Gastrocnemius medialis (tissue), 4 donors: ENCODE measurements at places on chromosomes 7 and 10. TPM values are rescaled to one million over a fixed set of nuclear protein-coding genes. Genes with fewer than 3 reads are reported as not detected.

Gene OPN1SW
- total RNA-seq, result not detected

Gene ANKRD26
- total RNA-seq, result 14.7 TPM

Gene CNNM1
- not detected for total RNA-seq

Gene MNX1
- not detected for total RNA-seq

Gene BEND7
- 23.7 TPM for total RNA-seq

Gene SPDYE6
- total RNA-seq, result not detected

GRCh38 chr10:113175756-113176651 is 226.0 kb downstream of the TCF7L2 start:
- no peaks in the 10 kb centered on the region for H3K4me1 ChIP-seq
- no peak for DNase-seq
- no peaks in the 10 kb centered on the region for H3K36me3 ChIP-seq

DNA sequence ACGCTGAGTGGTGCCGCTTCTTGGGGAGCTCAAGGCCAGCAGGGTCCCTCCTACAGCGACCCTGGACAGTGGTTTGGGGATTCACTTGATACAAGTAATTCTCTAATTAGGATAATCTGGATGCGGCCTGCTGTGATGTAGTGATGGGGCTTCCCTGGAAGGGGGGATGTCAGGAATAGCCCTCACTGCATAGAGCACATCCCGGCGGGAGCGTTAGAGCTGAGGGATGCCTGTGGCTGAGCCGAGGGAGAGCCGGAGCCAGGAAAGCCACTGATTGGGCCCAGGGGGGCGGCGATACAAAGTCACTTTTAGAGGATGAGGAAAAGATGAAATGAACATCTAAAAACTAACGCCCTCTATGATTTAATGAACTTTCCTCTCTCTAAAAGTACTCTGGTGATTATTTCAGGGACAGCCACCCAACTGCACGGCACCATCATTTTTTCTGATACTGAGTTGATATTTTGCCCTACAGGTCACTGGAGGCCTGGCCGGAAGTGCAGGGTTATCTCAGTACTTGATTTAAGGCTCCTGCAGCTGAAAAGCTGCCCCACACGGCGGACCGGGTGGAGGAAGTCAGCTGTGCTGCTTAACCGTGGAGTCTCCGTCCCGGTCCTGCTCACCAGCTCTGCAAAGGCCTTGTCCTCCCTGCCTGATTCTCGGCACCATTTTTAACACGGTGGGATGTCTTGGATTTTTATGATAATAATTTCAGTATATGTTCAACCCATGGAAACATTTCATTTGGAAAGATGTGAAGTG is 518.8 kb downstream of the DNAJB6 start:
- DNase-seq, result no peak
- no peak overlapping the region for H3K27ac ChIP-seq
- no peaks in the 10 kb centered on the region for H3K27me3 ChIP-seq
- no peaks in the 10 kb centered on the region for H3K36me3 ChIP-seq
- H3K4me3 ChIP-seq, result no peak overlapping the region

DNA sequence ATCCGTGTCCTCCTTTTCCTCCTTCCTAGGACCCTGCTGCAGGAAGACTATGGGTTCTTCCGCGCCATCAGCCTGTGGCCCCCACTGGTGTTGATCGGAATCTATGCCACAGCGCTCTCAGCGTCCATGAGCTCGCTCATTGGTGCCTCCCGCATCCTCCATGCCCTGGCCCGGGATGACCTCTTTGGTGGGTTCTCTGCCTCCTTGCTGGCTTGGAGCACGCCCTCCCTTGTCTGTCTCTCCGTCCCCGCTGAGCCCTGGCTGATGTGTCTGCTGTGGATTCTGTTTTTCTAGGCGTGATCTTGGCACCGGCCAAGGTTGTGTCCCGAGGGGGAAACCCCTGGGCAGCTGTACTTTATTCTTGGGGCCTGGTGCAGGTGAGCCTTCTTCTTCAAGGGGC is 7.3 kb upstream of the TRIP6 start:
- no peak overlapping the region for H3K27ac ChIP-seq
- no peak overlapping the region for H3K4me3 ChIP-seq
- DNase-seq, result no peak
- H3K4me1 ChIP-seq, result no peaks in the 10 kb centered on the region

- no peaks in the 10 kb centered on the region for H3K36me3 ChIP-seq
- no peaks in the 10 kb centered on the region for H3K27me3 ChIP-seq
- no peak overlapping the region for H3K27ac ChIP-seq
- DNase-seq, result no peak
- H3K4me3 ChIP-seq, result no peak overlapping the region
Observed at GRCh38 chr7:150444674-150445365, 5.6 kb upstream of the GIMAP8 start.

- no peaks in the 10 kb centered on the region for H3K27me3 ChIP-seq
- H3K36me3 ChIP-seq, result no peaks in the 10 kb centered on the region
- no peaks in the 10 kb centered on the region for H3K4me1 ChIP-seq
- no peak overlapping the region for H3K4me3 ChIP-seq
- no peak overlapping the region for H3K27ac ChIP-seq
Observed at GRCh38 chr7:100003711-100004661, 11.4 kb upstream of the ZKSCAN1 start.

GRCh38 chr10:93458821-93459257 is 23.3 kb downstream of the MYOF start:
- H3K4me1 ChIP-seq, result peaks cover 9% of the 10 kb centered on the region
- H3K27me3 ChIP-seq, result no peaks in the 10 kb centered on the region
- H3K4me3 ChIP-seq, result no peak overlapping the region

GRCh38 chr7:2128601-2129322 is 104.0 kb downstream of the MAD1L1 start:
- H3K36me3 ChIP-seq, result no peaks in the 10 kb centered on the region
- no peak for DNase-seq
- H3K27me3 ChIP-seq, result no peaks in the 10 kb centered on the region
- no peak overlapping the region for H3K27ac ChIP-seq
- no peak overlapping the region for H3K4me3 ChIP-seq

GRCh38 chr10:11682851-11683250 is 59.3 kb upstream of the ECHDC3 start:
- peaks cover 7% of the 10 kb centered on the region for H3K4me1 ChIP-seq
- H3K27ac ChIP-seq, result no peak overlapping the region
- no peaks in the 10 kb centered on the region for H3K36me3 ChIP-seq
- no peak for DNase-seq
- no peak overlapping the region for H3K4me3 ChIP-seq

DNA sequence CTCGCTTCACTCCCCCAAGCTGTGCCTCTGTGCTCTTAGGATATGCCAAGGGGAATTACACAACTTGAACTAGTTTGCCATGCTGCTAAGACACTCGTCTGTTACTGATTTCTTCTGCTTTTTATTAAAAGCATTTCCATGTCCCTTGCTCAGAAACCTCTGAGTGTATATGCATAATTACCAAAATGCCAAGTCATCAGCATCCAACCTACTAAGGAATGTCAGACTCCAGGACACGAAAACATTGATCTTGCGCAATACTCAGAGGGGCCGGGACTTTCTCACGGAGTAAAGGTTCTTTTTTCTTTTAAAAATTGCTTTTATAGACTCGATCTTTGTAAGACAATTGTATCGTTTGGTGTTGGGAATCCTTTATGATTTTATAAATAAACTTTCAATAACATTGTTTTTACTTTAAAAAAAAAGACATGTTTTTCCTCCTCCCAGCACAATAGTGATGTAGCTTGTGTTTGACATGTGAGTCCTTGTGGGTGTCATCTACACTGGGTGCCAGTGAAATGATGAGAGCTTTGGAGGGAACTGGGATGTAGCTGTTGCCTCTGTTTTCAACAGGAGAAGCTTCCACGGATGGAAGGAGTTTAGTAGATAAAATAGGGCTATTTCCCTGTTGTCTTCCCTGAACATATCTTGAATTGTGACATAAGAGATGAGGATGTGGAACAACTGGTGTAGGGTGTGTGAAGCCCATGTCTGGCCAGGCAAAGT is 43.6 kb downstream of the CNNM1 start:
- no peaks in the 10 kb centered on the region for H3K4me1 ChIP-seq
- no peak for DNase-seq
- no peaks in the 10 kb centered on the region for H3K27me3 ChIP-seq
- no peak overlapping the region for H3K4me3 ChIP-seq
- no peak overlapping the region for H3K27ac ChIP-seq
- no peaks in the 10 kb centered on the region for H3K36me3 ChIP-seq

DNA sequence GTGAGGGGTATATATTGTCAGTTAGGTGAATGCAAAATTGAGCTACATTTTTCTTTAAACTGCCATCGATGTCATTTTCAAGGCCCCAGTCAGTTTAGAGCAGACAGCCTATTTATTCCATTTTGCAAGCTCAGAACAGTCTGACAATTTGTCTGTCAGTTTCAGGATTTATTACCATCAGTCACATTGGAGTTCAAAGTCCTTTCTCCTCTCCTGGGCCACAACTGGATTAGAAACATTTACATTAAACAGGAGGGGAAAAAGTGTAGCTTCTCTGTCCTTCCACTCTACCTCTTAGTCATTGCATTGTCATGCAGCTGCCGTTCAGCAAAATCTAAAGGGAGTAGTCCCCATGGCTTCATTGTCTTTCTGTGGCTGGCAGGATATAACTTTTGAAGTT is 3.5 kb upstream of the GHITM start:
- H3K4me3 ChIP-seq, result no peak overlapping the region
- H3K36me3 ChIP-seq, result no peaks in the 10 kb centered on the region
- H3K4me1 ChIP-seq, result peaks cover 7% of the 10 kb centered on the region
- no peak for DNase-seq
- no peak overlapping the region for H3K27ac ChIP-seq
- H3K27me3 ChIP-seq, result no peaks in the 10 kb centered on the region

DNA sequence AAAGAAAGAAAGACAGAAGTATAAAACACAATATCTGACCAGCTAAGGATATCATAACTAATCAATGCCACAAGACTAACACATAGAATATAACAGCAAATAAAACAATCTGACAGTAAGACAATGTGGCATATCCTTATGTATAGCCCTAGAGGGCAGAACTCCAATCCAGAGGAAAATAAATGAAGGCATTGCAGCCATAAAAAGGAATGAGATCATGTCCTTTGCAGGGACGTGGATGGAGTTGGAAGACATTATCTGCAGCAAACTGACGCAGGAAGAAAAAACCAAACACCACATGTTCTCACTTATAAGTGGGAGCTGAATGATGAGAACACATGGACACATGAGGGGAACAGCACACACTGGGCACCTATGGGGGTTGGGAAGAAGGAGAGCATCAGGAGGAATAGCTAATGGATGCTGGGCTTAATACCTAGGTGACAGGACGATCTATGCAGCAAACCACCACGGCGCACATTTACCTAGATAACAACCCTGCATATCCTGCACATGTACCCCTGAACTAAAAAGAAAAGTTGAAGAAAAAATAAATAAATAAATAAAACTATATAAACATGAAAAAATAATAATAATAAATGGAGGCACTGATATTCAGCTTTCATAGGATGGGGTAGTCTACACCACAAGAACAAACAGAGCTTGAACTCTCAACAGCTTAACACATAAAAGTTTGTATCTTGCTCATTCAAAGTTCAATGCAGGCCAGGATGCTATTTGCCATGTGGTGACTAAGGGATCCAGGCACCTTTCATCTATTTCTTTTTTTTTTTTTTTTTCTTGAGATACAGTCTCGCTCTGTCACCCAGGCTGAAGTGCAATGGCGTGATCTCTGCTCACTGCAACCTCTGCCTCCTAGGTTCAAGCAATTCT is 66.1 kb upstream of the KAT6B start:
- no peak overlapping the region for H3K27ac ChIP-seq
- H3K36me3 ChIP-seq, result no peaks in the 10 kb centered on the region
- DNase-seq, result no peak
- H3K27me3 ChIP-seq, result no peaks in the 10 kb centered on the region

DNA sequence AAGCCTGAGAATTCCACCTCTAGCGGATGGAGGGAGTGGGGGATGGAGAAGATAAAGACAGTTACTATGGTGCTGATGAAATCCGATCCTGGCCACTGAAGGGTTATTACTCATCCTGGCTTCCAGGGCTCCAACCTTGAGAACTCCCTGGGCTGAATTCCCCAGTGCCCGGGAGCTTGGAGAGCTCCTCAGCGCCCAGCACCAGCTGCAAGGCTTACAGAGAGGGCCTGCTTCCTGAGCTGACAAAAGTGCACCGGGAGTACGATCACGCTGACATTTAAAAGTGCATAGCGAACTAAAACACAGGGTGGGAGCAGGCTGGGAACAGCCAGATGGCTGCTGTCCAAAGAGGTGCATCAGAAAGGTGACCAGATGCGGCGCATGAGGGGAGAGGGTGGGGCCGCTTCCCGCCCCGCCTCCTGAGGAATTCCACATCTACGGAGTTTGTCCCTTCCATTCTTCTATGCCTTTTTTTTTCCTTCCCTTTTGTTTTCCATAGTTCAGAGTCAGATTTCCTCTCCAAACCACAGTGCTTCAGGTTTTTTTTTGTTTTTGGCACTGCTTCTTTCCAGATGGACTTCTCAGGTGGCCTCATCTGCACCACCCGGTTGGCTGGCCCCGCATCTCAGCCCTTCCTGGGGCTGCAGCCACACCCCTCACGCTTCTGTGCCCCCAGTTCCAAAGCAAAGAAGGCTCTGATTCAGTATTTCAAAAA is 62.4 kb upstream of the MKRN1 start:
- no peaks in the 10 kb centered on the region for H3K36me3 ChIP-seq
- H3K27ac ChIP-seq, result peak overlapping the region; percentile 71
- H3K4me1 ChIP-seq, result peaks cover 6% of the 10 kb centered on the region
- H3K27me3 ChIP-seq, result no peaks in the 10 kb centered on the region
- peak; percentile 49 for DNase-seq

- no peak overlapping the region for H3K27ac ChIP-seq
- no peaks in the 10 kb centered on the region for H3K36me3 ChIP-seq
- DNase-seq, result no peak
- H3K4me1 ChIP-seq, result no peaks in the 10 kb centered on the region
Observed at GRCh38 chr10:133140417-133141143, 19.4 kb upstream of the KNDC1 start.

GRCh38 chr10:4061441-4061951 is 276.5 kb upstream of the KLF6 start:
- no peaks in the 10 kb centered on the region for H3K36me3 ChIP-seq
- peak; percentile 69 for DNase-seq
- no peak overlapping the region for H3K4me3 ChIP-seq
- H3K27ac ChIP-seq, result peak overlapping the region; percentile 66
- H3K4me1 ChIP-seq, result peaks cover 15% of the 10 kb centered on the region

DNA sequence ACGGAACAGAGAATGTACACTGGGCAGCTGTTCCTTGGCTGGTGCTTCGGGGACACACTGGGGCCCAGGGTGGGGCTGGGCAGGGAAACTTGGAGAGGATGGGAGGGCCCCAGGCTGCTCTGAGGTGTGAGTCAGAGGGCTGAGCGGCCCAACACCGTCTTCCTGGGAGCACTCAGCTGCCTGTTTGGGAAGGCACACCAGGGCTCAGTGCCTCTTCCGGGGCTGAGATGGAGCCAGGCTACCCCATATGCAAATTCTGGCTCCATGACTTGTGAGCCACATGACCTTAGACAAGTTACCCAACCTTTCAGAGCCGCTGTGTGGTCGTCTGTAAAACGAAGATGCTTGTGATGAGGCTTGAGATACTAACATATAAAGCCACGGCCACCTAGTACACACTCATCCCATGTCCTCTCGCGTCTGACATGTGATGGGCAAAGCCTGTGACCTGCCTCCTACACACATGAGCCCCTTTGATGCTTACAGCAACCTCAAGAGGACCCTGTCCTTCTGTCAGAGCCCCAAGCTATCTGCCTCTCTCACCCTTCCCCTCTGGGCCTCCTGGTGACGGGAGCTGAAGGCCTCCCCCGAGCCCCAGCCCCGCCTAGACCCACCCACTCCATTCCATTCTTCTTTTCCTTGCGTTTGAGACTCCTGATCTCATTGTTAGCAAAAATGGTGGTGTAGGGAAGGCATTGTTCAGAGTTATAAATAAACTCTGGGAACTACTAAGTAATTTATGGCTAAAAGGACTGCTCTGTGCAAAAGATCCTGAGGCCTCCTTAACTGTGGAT is 26.1 kb downstream of the KLRG2 start:
- DNase-seq, result no peak
- no peaks in the 10 kb centered on the region for H3K27me3 ChIP-seq
- H3K27ac ChIP-seq, result no peak overlapping the region
- no peaks in the 10 kb centered on the region for H3K4me1 ChIP-seq
- no peaks in the 10 kb centered on the region for H3K36me3 ChIP-seq
- H3K4me3 ChIP-seq, result no peak overlapping the region
